NCI-H82 (cell line): ENCODE measurements at places on chromosomes 1 and 21.

- DNase-seq = no peak
These were observed 186.5 kb downstream of the TGFBR3 start for GRCh38 chr1:91699339-91699974.

DNA sequence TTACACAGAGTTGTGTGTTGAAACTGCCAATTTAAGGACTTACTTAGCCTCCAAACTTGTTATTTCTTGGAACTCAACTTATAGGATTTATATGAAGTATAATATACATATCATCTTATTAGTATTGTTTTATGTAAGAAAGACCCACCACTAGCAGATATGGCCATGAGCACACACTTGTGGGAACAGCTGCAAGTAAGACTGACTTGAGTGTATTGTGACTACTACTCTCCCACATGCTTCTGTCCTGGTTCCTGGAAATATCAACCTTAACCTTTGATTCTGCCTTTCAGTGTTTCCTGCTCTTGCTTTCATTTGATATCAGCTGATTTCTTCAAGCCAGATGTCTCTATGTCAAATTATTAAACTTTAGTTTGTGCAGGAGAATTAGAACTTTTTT is 175.3 kb downstream of the MAGI3 start:
- no peak for DNase-seq

GRCh38 chr1:23701996-23702395 is 10.4 kb downstream of the RPL11 start:
- DNase-seq = no peak

GRCh38 chr1:228280961-228281591 is 73.2 kb downstream of the OBSCN start:
- DNase-seq = no peak

GRCh38 chr1:229561141-229561540 is 2.6 kb upstream of the ABCB10 start:
- peak; percentile 67 for DNase-seq

- peak; percentile 12 for DNase-seq
These were observed 25.7 kb downstream of the LY9 start for GRCh38 chr1:160821627-160822026.

GRCh38 chr1:231106347-231106746 is 55.5 kb upstream of the TRIM67 start:
- no peak for DNase-seq

DNA sequence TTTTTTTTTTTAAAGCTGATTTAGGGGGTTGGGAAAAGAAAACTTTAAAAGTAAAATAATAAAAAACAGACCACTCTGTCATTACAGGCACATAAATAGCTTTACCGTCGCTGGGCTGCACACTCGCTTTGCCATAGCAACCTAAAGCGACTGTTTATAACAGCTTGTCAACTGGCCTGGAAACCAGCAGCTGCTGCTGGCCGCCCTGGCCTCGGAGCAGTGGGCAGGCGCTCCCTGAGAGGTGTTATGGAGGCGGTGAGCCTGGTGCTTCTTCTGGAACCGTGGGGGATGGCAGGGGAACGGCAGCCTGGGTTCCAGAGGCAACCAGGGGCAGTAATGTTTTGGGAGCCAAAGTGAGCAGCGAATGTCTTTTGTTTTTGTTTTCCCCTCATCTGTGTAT is 45.7 kb downstream of the ATP2B4 start:
- DNase-seq = no peak

DNA sequence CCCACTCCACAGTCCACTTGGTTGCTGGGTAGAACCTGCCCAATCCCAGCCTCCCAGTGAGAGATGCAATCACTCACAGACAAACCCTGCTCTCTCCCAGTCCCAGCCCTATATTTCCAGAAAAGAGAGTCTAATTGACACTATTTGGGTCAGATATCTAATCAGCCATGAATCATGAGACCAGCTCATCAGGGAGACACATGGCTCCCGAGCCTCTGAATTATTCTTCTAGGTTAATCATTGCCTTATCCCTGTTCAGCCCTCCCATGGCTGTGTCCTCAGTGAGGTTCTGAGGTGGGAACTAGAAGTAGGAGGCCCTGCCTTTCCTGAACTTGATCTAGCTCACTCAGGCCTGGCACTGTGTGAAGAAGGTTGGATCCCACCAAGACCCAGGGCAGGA is 49.9 kb upstream of the ZC3H12A start:
- no peak for DNase-seq

DNA sequence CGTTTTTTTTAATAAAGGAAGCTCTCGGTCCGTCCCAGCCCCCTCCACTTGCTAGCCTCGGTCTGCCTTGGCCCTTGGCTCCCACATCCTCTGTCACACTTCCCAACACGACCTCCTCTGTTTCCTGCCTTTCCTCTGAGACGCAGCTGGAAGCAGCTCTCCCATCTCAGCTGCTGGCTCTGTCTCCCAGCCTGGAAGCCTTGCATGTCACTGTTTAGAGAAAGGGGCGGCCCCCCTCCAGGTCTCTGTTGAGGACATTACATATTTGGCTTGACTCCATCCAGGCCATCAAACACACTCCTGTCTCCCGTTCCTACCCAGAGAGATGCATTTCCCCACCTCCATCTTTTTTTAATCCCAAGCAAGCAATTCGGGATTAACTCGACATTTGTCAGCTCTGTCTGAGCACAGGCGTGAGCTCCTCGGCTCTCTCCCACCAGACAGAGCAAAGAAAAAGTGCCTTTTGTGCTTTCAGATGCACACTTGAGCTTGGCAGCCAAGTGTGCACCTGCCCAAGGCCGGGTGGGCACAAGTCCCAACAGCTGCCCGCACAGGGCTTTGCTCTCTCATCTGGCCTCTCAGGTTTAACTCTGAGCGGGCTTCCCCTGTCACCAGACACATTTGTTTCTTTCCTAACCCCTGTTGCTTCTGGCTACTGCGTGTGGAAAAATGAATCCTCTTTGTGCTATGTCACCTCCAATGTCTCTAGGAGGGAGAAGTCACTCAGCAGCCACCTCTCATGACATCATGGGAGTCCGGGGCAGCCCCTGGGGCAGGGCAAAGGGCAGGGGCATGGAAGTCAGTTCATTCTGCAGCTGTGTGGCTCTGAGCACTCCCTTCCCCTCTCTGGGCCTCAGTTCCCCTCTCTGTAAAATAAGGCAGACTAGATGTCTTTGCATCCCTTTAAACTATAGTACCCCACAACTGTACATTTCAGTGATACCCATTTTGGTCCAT is 108.3 kb downstream of the KCND3 start:
- peak; percentile 77 for DNase-seq

DNA sequence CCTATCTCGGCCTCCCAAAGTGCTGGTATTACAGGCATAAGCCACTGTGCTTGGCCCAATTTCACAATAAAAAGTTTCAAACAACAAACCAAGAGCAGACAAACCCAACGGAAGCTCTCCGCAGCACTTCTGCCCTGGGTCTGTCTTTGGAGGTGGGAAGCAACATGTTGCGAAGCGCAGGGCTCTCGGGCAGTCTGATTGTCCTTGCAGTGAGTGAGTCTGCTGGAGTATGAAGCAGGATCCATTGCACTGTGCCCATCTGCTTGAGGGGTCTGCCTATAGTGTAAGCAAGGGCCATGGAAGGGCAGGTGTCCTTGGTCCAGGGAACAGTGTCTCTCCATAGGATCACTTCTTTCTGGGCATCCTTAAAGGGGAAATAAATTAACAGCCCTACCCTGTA is 14.6 kb upstream of the PARP1 start:
- DNase-seq = no peak

GRCh38 chr1:200905411-200906052 is 10.8 kb downstream of the INAVA start:
- no peak for DNase-seq

GRCh38 chr1:235998812-235999211 is 66.1 kb downstream of the NID1 start:
- no peak for DNase-seq

DNA sequence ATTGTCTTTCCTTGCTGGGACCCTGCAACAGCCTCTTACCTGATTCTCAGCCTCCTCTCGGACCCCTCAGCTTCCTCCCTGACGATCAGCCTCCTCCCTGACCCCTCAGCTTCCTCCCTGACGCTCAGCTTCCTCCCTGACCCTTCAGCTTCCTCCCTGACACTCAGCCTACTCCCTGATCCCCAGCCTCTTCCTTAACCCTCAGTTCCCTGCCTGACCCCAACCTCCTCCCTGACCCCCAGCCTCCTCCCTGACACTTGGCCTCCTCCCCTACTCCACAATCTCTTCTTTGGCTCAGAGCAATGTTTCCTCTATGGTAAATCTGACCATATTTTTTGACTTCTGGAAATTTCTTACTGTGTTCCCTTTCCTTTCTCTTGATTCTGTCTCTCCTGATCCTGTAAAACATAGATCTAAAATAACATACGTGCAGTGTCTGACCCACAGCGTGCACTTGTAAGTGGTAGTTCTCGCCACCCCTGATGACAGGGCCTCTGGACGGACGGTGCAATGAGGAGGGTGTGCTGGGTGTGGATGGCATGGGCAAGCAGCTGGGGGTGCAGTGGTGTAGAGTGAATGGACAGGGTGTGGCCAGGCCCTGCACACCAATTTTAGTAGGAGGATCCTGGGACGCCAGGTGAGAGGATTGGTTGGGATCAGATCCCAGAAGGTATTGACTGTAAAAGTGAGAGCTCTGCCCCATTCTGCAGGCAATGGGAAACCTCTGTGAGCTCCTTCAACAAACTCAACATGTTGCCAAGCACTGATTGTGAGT is 264.1 kb downstream of the FOXD2 start:
- DNase-seq = no peak

DNA sequence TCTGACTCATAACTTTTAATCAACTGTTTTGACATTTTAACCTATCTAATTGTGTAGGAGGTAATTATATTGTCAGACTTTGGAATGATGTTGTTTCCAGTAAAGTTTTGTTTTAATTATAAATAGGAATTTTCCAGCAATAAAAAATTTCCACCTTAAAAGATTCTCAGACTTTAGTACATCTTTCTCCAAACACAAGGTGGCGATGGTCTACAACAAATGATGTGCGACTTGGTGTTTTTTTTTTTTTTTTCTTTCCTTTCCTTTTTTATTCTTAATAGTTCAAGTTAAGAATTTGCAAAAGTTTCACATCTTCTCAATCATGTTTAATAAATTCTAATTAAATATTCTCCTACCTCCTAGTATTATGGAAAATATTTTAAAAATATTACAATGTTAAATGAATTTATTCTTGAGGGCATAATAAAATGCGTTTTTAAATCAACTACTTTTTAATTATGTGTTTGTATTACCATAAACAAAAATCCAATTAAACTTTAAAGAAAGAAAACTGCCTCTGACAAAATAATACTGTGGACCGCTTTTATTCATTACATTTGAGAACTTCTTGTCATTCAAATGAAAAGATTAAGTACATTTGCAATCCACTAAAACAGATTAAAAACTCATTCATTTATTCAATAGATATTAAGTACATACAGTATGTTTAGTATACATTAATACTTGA is 4.4 kb upstream of the ADAMTS1 start:
- peak; percentile 58 for DNase-seq

GRCh38 chr1:24586970-24587820 is 31.3 kb downstream of the NCMAP start:
- peak; percentile 88 for DNase-seq

DNA sequence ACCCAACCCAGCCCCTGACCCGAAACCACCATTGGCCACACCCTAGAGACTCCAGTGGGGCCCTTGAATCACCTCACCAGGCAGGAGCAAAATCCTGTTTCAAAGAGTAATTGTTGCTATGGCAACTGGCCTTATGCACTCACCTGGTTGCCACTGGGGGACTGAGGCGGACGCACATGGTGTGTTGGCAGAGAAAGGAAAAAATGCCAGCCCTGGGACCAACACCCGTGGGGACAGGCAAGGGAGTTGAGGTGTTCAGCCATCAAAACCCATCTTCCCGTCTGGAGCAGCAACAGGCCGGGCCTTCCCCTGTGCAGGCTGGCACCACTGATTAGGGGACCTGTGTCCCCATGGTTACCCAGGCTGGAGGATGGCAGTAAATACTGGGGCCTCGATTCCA is 395.8 kb upstream of the VAMP3 start:
- no peak for DNase-seq

DNA sequence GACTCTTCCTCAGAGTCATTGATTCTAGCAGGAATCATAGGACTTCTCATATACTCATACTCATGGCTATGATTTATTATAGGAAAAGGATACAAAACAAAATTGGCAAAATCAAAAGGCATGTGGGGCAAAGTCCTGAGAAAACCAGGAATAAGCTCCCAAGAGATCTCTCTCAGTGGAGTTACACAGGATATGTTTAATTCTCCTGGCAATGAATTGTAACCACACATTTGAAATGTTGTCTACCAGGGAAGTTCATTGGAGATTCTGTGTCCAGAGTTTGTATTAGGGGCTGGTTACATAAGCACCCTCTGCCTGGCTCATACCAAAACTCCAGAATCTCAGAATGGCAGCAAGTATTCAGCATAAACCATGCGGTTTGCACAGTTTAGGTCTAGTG is 63.9 kb downstream of the ADAMTS1 start:
- no peak for DNase-seq

DNA sequence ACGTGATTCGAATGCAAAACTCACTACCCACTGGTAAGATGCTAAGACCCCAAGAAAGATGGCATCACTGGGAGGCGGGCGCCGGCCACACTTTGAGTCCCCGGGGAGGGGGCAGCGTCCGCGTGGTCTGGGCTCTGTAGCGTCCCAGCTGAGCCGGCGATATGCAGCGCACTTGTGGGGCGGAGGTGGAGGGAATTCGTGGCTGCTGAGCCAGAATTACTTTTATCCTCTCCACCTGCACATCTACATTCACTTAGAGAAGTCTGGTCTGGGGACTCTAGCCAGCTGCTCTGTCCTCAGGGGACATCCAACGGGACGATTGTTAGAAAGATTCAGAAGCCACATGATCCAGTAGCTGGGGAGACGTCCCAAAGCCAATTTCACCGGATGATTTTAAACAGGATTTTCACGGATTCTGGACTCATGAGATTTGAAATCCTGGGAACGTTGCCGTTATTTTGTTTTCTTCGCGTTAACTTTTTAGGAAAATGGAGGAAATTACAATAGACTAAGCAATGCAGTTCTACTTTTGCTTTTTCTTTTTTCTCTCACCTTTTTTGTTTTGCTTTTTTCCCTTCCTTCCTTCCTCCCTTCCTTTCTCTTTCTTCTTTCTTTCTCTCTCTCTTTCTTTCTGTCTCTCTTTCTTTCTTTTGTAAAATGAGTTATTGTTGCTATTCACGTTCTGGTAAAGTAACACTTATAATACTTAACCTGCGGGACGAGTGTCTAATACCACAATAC is 1.3 kb downstream of the JAM2 start:
- DNase-seq = peak; percentile 93

DNA sequence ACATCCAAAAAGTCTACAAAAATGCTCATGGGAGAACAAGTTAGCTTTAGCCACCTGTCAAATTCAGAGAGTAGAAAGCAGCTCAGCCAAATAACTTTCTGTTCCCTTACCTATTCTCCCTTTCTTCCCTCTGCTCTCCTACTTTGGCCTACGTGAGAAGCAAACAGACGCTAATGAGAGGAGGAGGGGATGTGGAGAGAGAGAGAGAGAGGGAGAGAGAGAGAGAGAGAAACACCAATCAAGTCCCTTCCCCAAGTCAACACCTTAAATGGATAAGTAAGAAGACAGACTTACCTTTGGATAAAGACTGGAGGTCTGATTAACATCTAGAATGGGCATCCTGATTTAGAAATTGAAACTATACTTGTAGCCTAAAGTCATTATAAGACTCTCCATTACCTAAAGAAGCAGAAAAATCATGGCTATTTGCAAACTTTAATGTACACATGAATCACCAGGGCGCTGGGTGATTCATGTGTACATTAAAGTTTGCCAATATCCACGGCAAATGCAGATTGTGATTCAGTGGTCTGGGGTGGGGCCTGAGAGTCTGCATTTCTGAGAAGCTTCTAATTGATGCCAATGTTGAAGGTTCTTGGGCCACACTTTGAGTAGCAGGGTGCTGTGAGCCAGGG is 13.1 kb upstream of the DUSP12 start:
- no peak for DNase-seq

GRCh38 chr1:183711741-183712361 is 58.7 kb upstream of the APOBEC4 start:
- DNase-seq = peak; percentile 46
